ENCODE measurements at places on chromosomes 12 and 14.

- no peak for DNase-seq
Observed at GRCh38 chr12:121184425-121184824, 25.5 kb upstream of the P2RX4 start.

DNA sequence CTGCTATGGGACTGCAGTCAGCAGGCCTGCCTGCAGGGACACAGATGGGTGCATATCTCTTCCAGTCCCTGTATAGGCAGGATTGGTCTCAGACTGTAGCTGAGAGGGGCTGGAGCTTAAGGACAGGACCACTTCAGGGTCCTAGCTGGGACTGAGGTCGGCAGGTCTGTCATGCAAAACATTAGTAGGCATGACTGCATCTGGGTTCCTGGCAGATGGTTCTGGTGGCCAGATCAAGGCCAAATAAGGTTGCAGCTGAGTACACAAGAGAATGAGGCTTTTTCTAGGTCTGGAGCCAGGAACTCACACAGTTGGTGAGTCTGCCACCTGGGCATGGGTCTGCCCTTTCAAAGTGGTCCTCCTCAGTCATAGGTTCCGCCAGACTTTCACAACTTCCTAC lies 155.8 kb downstream of the TPH2 start:
- DNase-seq = no peak

GRCh38 chr12:130384234-130384633 lies 46.5 kb downstream of the PIWIL1 start:
- DNase-seq = no peak

DNA sequence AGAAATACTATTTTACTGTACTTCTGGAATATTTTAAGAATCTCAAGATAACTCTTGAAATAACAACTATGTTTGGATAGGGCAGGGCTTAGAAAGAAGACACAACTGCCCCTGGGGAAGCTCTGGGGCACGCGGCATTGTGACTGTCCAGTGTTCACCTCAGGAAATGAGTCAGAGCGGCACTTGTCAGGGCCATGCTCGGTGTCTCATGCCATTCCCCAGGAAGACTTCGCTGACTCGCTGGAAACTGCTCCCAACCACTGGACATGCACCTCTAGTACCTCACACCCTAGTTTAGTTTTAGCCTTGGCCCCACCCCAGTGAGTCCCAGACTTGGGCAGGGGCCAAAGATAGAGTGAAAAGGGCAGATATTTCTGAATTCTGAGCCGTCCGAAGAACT lies 192.0 kb downstream of the TTC7B start:
- DNase-seq = no peak

DNA sequence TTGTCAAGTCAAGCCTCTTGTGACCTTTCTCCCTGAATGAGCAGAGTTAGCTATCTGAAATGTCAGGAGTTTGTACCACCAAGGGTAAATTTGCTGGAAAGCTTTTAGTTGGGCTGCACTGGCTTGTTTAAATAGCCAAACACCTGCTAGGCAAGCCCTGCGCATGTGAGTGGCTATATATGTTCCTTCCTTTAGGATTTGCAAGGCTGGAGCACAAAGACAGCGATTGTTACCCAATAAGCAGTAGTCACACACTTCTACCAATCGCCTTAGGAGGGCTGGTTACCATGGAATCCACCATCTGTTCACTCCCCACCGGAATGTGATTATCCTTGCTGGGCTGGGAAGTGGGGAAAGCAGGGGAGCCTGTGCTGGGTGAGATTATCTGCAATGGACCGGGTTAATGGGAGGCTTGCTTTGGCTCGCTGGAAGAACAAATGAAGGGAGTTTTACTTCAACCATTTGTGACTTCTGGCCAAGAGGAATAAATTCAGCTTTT lies 102.5 kb downstream of the FGD4 start:
- no peak for DNase-seq

- peak; percentile 23 for DNase-seq
Observed at GRCh38 chr14:21136024-21136423, 19.8 kb downstream of the OR5AU1 start.

DNA sequence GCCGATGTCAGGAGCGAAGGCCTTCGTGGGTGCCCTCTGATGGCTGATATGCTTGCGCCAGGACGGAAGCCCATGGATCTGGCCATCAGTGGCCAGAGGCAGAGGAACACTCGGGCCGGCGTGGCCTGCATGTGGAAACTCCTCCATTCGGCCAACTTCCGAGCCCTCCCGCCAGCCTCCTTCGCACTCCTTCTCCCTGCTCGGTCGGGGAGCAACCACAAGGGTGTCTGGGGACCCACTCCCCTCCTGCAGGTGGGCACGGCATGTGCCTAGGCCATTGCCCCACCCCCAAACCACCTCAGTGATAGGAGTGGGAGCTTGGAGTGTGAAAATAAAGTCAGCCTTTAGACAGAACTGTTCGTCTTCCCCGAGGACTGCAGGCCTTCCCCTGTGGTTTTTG lies 231.3 kb downstream of the BCL11B start:
- no peak for DNase-seq

- no peak for DNase-seq
Observed at GRCh38 chr14:81868172-81868571, 334.5 kb upstream of the SEL1L start.

GRCh38 chr14:87935886-87936285 lies 57.1 kb downstream of the GALC start:
- no peak for DNase-seq

- DNase-seq = no peak
Observed at GRCh38 chr12:105724641-105725040, 394.1 kb downstream of the C12orf75 start.

DNA sequence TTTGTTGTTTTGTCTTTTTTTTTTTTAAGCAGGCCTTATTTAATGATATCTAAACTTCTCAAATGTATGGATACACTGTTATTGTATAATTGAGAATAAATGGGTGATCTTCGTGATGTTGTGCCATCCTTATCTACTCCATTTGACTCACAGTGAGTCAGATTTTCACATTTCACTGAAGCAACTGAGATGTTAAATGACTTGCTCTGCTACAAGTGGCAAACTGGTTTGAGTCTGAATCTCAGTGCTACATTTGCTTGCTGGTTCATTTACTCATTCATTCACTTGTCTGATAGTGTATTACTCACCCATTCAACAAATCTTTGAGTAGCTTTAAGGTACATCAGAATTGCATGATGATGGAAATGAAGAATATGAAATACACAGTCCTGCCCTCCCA lies 2.6 kb downstream of the KIAA0586 start:
- DNase-seq = peak; percentile 88

DNA sequence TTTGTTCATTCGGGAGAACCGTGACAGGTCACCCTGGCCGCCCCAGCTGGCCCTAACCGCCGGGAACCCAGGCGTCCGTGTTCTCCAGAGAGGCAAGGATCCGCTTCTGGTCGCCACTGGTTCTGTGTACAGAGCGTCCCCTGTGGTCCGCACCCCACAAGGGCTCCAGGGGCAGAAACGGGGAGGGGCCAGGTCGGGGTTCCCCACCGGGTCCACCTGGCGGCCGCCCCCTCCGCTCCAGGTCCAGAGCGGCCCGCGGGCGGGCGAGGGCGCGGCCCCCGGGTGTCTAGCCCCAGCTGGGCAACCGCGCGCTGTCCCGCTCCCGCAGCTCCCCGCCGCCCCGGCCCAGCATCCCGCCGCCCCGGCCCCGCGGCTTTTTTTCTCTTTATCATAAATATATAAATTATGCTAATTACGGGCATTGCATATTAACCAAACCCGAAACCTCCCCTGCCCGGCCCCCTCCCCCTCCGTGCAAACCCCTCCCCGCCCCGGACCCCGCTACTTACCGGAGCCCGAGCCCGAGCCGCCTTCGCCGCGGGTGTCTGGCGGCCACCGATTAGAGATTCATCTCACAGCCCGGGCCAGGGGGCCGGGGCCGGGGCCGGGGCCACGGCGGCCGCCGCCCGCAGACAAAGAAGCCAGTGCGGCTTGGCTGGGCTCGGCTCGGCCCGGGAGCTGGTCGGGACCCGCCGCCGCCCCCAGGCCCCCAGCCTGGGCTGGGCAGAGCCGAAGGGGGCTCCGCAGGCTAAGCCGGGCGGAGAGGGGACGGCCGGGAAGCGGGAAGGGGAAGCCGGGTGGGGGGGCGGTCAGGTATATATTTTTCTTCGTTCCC lies 512 bp downstream of the POU6F1 start:
- peak; percentile 35 for DNase-seq

GRCh38 chr12:70317781-70318180 lies 48.3 kb upstream of the KCNMB4 start:
- peak; percentile 59 for DNase-seq

- no peak for DNase-seq
Observed at GRCh38 chr12:5096241-5096924, 52.7 kb downstream of the KCNA5 start.

DNA sequence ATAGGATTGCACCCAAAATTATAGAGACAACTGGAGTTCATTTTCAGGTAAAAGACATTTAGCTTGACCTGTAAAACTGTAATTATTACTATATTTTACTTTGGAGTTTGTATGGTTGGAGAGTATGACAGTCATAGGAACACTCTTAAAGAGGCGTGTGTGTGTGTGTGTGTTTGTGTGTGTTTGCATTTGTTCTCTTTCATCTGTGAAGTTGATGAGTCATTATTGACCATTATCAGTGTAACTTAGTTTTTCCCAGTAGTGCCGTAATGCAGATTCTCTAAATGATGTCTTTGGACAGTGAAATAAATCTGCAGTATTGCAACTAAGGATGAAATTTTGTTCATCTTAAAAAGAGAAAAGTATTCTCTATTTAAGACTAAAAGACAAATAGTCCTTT lies 13.0 kb downstream of the WASHC4 start:
- DNase-seq = peak; percentile 32

GRCh38 chr12:25323581-25323982 lies 72.9 kb upstream of the KRAS start:
- DNase-seq = peak; percentile 30

- DNase-seq = no peak
Observed at GRCh38 chr12:80813820-80814219, 97.1 kb downstream of the MYF5 start.

- DNase-seq = no peak
Observed at GRCh38 chr14:58109744-58110143, 42.3 kb downstream of the ARMH4 start.

DNA sequence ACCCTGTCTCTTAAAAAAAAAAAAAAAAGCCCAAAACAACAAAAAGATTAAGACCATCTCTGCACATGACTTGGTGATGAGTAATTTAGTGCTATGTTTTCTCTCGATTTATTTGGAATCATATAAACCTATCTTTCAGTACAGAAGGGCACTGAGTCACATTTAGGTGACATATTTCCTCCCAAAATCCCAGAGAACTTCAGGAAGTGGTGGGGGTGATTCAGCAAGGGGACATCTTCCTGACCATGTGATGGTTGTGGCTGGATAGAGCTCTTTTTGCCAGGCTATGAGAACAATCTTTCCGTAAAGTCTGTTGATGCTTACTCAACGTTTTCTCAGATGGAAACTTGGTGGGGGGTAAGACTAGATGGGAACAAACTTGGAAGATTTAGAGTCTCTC lies 50.0 kb downstream of the PPFIBP1 start:
- DNase-seq = no peak

GRCh38 chr12:71333418-71333817 lies 106.2 kb upstream of the LGR5 start:
- DNase-seq = no peak

- DNase-seq = no peak
Observed at GRCh38 chr12:18562531-18562930, 175.3 kb downstream of the PLCZ1 start.

- DNase-seq = no peak
Observed at GRCh38 chr12:39972119-39972518, 133.8 kb downstream of the SLC2A13 start.

- no peak for DNase-seq
Observed at GRCh38 chr12:128852026-128852698, 1.1 kb upstream of the GLT1D1 start.

DNA sequence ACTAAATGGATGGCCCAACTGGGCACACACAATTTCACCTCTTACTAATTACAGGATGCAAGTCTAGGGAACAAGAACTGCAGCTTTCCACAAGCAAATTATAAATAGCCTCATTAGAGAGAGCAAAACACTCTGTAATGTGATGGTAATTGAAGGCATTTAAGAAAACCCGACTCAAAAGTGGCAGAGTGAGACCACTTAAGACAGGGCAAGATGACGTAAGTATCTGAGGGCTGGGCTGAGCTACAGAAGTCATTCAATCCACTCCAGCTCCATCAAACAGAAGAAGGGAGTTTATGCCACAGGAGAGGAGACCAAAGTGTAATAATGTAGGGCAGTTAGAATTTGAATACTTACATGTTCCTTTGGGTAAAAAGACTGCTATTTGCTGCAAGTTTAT lies 90.3 kb downstream of the PRKAB1 start:
- no peak for DNase-seq

DNA sequence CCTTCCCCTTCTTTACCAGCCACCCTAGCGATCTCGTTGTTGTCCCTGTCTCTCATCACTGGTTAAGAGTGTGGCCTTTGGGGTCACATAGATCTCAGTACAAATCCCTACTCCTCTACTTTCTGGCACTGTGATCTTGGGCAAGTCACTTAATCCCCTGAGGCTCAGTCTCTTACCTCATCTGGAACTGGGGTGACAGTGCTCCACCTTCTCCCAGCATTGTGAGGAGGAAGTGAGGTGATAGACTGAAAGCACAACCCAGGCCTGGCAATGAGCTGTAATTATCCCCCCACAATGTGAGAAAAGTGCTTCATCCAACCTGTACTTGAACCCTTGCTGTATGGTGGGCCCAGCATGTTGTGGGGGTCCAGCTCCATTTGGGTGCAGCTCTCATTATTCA lies 48.0 kb downstream of the IRAK3 start:
- no peak for DNase-seq

- DNase-seq = no peak
Observed at GRCh38 chr12:128402486-128403243, 135.7 kb downstream of the TMEM132C start.

DNA sequence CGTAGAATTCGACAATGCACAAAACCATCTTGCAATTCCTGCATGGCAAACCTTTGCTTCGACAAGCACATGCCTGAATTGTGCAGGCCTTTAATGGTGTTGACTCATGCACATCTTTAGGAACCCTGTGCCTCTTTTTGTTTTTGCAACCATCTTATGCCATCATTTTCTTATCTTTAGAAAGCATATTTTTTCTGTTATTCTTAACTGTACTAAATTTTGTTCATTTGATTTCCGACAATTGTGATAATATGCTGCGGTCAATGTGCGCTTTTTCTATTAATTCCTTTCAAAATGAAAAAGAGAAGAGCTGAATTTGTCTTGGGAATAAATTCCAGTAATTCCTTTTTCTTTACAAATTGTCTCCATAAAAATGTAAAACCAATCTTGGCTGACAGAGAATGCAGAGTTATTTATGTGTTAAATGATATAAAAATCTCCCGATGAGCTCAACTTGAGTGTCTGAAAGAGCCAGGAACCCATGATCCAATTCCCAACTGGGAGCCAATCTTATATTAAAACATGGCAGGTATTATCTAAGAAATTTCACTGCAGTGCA lies 20.1 kb upstream of the CDK17 start:
- DNase-seq = no peak

Data from activated CD4-positive, alpha-beta T cell treated with anti-CD3 and anti-CD28 coated beads, Interleukin-10, Interleukin-2, amounts not matched to agents 100 ng/mL and 50 ng/mL, durations not matched to agents 16 hours and 8 hours (primary cell).